ENCODE measurements at places on chromosomes 6 and 20.

GRCh38 chr6:170050591-170051041 is 240.3 kb downstream of the DLL1 start:
- DNase-seq: no peak

DNA sequence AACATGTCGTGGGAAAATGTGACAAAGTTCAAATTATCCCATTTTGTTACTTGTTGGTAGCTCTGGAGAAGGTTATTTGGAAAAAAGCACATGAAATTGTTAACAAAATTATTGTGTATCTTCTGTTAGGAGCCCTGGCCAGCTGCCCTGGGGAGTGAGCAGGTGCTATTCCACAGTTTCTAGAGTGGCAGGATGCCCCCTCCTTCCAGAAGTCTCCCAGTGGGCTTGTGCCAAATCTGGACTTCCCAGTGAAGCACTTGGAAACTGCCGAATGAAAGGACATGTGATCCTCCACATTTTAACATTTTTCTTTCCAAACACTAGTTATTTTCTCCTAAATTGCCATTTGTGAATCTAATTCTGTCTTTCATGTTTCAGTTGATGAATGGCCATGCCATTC is 66.9 kb upstream of the CLDN20 start:
- no peak for DNase-seq

GRCh38 chr6:42704937-42705374 is 17.4 kb downstream of the PRPH2 start:
- DNase-seq: no peak

GRCh38 chr6:122832459-122832858 is 43.4 kb downstream of the SMPDL3A start:
- DNase-seq: no peak

DNA sequence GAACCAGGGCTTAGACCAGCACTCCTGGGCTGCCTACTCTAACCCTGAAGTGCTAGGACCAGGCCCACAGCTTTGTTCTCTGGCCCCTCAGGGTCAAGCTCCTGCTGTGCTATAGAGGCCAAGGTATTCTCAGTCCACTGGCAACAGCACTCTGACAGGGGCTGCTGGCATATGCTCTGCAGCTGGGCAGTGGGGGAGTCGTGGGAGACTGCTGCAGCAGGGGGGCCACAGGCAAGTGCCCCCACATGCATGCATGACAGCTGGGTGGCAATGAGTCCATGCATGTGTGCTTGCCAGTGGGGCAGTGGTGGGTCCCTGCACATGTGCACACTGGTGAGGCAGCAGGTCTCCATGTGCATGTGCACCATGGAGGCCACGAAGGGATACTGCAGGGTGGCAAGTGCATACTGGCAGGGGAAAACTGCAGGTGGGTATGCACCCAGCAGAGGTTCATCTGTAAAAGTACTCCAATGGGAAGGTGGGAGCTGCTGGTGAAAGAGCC is 364.9 kb upstream of the IRAK1BP1 start:
- DNase-seq: no peak

Measured in smooth muscle cell of the brain vasculature (primary cell).